ENCODE measurements at places on chromosomes 12 and 14.

DNA sequence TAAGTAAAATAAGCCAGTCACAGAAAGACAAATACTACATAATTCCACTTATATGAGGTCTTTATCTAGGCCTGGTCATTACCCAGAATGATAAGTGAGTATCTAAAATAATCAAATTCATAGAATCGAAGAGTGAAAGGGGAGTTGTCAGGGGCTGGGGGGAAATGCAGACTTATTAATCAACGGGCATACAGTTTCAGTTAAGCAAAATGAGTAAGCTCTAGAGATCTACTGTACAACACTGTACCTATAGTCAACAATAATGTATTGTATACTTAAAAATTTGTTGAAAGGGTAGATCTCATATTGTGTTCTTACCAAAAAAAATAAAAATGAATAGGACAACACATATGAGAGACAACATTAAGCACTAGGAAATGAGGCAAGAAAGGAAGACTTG, 13.3 kb downstream of the BTBD7 start:
- no peak for DNase-seq

GRCh38 chr12:77485961-77486854, 344.5 kb upstream of the NAV3 start:
- DNase-seq, result no peak

- DNase-seq, result no peak
Observed at GRCh38 chr14:20971705-20972021, 16.4 kb downstream of the RNASE2 start.

DNA sequence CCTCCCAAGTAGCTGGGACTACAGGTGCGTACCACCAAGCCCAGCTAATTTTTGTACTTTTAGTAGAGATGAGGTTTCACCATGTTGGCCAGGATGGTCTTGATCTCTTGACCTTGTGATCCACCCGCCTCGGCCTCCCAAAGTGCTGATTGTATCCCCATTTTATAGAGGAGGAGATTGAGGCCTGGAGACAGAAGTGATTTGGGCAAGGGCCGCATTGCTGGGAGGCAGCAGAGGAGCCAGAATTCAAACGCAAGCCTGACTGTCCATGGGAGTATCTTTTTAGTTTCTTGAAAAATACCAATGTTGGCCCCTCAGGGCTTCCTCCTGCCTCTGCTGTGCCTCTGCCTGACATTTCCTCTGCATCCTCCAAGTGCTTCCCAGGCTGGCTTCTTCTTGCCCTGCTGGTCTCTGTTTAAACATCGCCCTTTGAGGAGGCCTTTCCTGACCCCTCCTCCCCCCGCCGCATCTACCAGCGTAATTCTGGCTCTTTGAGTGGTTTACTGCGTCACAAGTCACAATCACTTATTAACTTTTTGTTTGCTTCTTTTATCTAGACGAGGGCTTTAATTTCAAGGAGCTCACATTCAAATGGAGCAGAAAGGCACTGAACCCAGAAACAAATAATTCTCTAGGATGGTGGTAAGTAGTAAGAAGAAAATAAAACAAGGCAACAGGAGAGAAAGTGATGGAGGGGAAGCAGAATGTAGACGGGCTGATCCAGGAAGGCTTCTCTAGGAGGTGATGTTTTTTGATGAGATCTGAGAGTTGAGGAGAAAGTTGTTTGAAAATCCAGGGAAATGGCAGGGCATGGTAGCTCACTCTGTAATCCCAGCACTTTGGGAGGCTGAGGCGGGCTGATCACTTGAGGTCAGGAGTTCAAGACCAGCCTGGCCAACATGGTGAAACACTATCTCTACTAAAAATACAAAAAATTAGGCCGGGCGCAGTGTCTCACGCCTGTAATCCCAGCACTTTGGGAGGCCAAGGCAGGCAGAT, 91.0 kb upstream of the MED13L start:
- no peak for DNase-seq

- no peak for DNase-seq
Observed at GRCh38 chr12:22415342-22416309, 81.1 kb upstream of the ST8SIA1 start.

- no peak for DNase-seq
Observed at GRCh38 chr12:2884810-2885209, 5.9 kb upstream of the TULP3 start.

DNA sequence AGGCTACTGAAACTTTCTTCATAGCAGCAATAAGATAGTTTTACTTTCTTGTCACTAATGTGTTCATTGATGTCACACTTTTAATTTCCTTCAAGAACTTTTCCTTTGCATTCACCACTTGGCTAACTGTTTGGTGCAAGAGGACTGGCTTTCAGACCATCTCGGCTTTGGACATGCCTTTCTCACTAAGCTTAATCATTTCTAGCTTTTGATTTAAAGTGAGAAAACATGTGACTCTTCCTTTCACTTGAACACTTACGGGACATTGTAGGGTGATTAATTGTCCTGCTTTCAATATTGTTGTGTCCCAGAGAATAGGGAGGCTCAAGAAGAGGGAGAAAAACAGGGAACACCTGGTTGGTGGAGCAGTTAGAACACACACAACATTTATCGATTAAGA, 41.9 kb downstream of the IFNG start:
- DNase-seq, result no peak

GRCh38 chr14:100715803-100716202, 10.9 kb upstream of the DLK1 start:
- no peak for DNase-seq

GRCh38 chr12:68883151-68883550, 49.8 kb downstream of the CPM start:
- DNase-seq, result no peak

DNA sequence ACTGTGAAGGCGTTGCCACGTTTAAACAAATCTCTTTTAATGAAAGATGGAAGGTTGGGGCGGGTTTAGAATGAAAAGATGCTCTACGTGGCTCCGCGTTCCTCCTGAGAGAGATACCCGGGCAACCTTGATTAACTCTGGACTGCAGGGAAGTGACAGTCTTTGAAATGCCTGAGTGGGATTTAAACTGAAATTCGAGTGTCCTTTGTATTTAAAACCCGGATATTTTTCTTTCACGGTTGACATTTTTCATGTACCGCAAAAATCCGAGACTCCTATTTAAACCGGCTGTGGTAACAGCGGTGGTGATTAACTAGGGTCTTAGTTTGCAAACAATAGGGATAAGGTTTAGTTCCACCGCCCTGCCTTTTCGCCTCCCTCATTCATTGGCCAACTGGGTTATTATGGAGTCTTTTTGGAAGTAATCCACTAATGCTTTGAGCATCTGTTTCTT, 707 bp downstream of the G2E3 start:
- DNase-seq, result no peak

- no peak for DNase-seq
Observed at GRCh38 chr12:110888256-110888991, 32.0 kb downstream of the MYL2 start.

- DNase-seq, result no peak
Observed at GRCh38 chr14:68463705-68464374, 329.0 kb downstream of the ZFP36L1 start.

- no peak for DNase-seq
Observed at GRCh38 chr14:23365732-23366425, 907 bp upstream of the EFS start.

- DNase-seq, result no peak
Observed at GRCh38 chr12:106281056-106281782, 21.3 kb upstream of the TCP11L2 start.

GRCh38 chr14:58824106-58824505, 186.3 kb downstream of the DACT1 start:
- DNase-seq, result no peak

- DNase-seq, result no peak
Observed at GRCh38 chr14:61573748-61574513, 121.4 kb upstream of the HIF1A start.

DNA sequence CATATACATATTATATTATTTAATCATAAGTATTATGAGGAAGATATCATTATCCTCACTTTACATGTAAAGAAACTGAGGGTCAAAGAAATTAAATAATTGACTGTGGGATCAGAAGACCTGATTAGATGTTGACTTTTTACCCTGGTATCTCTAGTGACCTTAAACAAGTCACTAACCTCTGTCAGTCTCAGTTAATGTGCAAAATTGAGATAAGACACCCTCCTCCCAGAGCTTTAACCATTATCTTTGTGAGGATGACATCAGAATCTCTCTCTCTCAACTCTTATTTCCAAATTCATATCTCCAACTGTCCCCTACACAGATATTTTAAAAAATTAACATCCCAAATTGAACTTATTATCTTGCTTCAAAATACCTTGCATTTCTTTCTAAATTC, 177.8 kb downstream of the KLHL28 start:
- no peak for DNase-seq

- DNase-seq, result no peak
Observed at GRCh38 chr12:42855362-42855950, 265.9 kb upstream of the PRICKLE1 start.

DNA sequence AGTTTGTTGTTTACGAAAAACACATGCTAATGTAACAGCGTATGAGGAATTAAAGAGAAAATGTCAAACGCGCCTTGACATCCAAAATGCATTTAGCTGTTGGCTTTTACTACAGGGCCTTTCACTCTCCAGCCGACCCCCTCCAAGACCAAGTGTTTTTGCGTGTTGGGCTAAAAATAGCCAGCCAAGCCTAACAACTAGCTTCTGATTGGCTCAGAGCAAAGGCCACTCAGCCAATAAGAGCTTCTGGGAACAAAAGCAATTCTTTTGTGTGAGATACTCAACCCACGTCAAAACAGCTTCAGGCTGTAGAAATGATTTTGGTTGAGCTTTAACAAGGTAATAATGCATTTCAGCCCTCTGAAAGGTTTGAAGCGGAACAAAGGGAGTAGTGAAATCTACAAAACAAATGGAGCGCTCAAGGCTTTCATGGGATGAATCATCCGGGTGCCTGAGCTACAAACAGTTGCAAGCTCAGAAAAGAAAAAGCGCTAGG, 198.7 kb upstream of the DCN start:
- no peak for DNase-seq

- peak; percentile 22 for DNase-seq
Observed at GRCh38 chr14:20697273-20698017, 8.9 kb downstream of the ANG start.

DNA sequence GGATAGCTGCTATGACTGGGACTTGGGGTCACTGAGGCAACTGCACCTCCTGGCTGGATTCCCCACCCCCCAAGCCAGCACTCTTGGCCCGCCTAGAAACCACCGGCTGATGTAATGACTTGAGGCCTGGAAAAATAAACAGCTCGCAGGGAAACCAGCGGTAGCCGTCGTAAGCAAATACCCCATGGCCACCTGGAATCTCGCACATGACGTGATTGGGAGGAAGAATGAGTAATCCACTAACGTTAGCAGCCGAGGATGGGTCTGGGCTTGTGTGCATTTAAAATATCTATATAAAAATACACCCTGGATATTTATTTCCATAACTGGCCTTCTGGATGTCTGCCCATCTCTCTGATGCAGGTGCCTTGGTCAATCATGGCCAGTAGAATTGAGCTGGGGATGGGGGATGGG, 120.1 kb downstream of the SMOC1 start:
- DNase-seq, result no peak

- DNase-seq, result no peak
Observed at GRCh38 chr12:68180792-68181744, 21.5 kb upstream of the IFNG start.

GRCh38 chr12:33296529-33296928, 143.1 kb downstream of the SYT10 start:
- DNase-seq, result no peak

DNA sequence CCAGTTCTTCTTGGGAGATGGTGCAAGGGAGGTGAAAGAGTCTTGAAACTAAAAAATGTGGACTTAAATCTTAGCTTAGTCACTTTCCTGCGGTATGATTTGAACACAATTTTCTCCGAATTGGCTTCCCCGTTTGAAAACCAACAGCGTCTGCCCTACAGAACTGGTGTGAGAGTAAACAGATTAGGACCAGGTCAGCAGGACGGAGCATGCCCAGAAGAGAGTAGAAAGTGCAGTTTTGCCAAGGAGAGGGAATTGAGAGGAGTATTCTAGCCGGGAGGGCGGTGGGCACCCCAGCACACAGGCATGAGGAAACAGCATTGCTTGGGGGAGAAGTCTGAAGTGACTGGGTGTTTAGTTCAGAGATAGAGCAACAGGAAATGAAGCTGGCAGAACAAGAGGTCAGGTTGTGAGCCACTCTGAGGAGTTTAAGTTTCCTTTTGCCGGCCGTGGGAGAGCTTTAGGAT, 927.1 kb downstream of the VRK1 start:
- DNase-seq, result no peak

- no peak for DNase-seq
Observed at GRCh38 chr12:121531356-121531750, 49.5 kb downstream of the KDM2B start.

DNA sequence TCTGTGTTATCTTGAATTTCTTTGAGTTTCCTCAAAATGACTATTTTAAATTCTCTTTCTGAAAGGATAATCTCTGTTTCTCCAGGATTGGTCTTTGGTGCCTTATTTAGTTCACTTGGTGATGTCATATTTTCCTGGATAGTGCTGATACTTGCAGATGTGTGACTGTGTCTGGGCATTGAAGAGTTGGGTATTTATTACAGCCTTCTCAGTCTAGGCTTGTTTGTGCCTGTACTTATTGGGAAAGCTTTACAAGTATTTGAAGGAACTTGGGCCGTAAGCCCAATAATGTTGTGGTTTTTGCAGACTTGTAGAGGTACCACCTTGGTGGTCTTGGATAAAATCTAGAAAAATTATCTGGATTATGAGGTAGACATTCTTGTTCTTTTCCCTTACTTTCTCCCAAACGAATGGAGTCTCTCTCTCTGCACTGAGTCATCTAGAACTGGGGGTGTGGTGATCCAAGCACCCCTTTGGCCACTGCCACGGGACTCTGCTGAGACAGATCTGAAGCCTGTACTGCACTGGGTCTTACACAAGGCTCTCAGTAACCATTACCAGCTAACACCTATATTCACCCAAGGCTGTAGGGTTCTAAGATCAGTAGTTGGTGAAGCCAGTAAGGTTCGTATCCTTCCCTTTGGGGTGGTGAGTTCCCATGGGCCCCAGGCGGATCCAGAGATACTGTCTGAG, 703.7 kb upstream of the MGAT4C start:
- DNase-seq, result no peak

DNA sequence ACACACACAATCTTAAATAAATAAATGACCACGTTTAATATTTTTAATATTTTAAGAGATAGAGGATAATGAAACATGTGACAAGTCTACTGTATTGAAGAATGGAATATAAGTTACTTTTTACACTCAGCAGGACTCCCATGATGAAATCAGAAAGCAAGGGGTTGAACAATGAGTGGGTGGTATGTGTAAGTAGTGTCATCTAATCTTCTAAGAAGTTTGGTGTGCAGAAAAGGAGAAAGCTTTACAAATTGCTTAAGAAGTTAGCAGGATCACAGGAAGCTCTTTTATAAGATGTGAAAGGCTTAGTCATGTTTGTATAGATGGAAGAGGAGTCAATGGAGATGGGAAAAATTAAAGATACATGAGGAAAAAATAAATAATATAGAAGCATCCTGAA, 47.8 kb downstream of the SLC15A5 start:
- no peak for DNase-seq

DNA sequence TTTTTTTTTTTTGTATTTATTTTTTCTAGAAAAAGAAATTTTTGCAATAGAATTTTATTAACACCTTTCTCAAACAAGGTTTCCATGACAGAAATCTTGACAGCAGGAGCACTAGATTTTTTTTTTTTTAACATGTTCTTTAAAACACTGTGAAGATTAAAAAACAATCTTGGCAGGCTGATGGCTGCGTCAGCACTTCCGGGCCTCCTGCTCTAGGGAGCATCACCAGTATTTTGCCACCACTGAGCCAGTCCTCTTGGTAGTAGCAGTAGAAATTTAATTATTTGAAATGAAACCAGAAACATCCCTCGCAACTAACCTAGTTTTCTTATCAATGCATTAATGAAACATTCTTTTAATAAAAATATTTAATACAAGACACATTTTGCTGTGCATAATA, 99.6 kb downstream of the APAF1 start:
- no peak for DNase-seq

Data from stimulated activated CD4-positive, alpha-beta T cell treated with anti-CD3 and anti-CD28 coated beads, Interleukin-1b, Interleukin-23, amount 100 ng/mL, for 24 hours (primary cell).